ENCODE measurements at places on chromosomes 2 and 18. TPM values are rescaled to one million over a fixed set of nuclear protein-coding genes. Genes with fewer than 3 reads are reported as not detected.

- H3K4me3 ChIP-seq = no peak overlapping the region
- peak overlapping the region; percentile 63 for H3K27ac ChIP-seq
- peak; percentile 95 for DNase-seq
- peaks cover 51% of the 10 kb centered on the region for H3K4me1 ChIP-seq
Measured at GRCh38 chr2:67561457-67561965, 164.4 kb downstream of the ETAA1 start.

DNA sequence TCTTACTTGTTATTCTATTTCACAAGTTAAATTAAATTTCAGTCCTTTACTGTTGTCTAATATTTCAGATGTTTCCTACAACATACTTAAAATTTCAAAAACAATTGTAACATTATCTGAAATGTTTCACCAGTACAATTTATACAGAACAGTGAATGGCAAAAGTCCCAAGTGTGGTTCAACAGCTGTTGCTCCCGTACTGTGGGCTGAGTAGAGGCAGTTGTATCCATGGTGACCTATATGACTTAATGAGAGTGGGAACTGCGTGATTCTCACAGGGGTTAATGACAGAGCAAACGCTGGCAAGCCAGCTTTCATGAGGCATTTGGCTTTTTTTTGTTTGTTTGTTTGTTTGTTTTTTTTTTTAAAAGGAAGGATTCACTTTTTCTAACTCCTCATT is 5.3 kb upstream of the PLCL1 start:
- DNase-seq = no peak
- H3K4me1 ChIP-seq = peaks cover 4% of the 10 kb centered on the region
- no peaks in the 10 kb centered on the region for H3K36me3 ChIP-seq

GRCh38 chr2:226983895-226984749 is 148.3 kb downstream of the RHBDD1 start:
- no peak overlapping the region for H3K4me3 ChIP-seq
- H3K27me3 ChIP-seq = no peaks in the 10 kb centered on the region
- DNase-seq = no peak
- 0 out of 2 replicates have a peak, but pooled peaks cover 3% of the 10 kb centered on the region for H3K4me1 ChIP-seq
- H3K27ac ChIP-seq = no peak overlapping the region

The APCDD1 gene
- total RNA-seq = not detected

The IL37 gene
- 2.6 TPM for total RNA-seq

The BOLL gene
- not detected for total RNA-seq

The DRC1 gene
- total RNA-seq = not detected

- no peaks in the 10 kb centered on the region for H3K27me3 ChIP-seq
- peaks cover 21% of the 10 kb centered on the region for H3K4me1 ChIP-seq
- H3K36me3 ChIP-seq = no peaks in the 10 kb centered on the region
- H3K4me3 ChIP-seq = no peak overlapping the region
- peak; percentile 68 for DNase-seq
Measured at GRCh38 chr2:234451852-234452625, 44.8 kb downstream of the ARL4C start.

The LPIN1 gene
- 46.9 TPM for total RNA-seq

The ST3GAL5 gene
- 0.87 TPM for total RNA-seq

GRCh38 chr2:8465560-8465959 is 216.3 kb upstream of the ID2 start:
- no peaks in the 10 kb centered on the region for H3K27me3 ChIP-seq
- DNase-seq = no peak
- peaks cover 9% of the 10 kb centered on the region for H3K4me1 ChIP-seq
- no peak overlapping the region for H3K27ac ChIP-seq
- H3K36me3 ChIP-seq = no peaks in the 10 kb centered on the region
- H3K4me3 ChIP-seq = no peak overlapping the region

DNA sequence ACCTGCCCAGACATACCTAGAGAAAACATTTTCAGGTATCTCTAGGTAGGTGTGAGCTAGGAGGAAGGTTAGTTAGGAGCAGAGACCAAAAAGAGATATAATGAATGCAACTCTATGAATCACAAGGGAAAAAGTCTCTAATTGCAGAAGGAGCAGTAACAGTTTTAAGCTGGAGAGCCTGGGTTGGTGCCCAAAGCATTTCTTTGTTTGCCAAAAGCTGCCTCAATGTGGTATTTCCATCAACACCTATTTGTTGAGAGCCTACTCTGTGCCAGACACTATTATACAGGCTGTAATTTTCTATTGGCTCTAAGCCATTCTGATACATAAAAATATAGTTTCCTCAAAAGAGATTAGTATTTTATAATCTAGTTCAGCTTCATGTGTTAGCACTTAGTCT is 141.6 kb downstream of the UBE2E3 start:
- H3K4me3 ChIP-seq = no peak overlapping the region
- no peak for DNase-seq
- H3K36me3 ChIP-seq = no peaks in the 10 kb centered on the region
- no peak overlapping the region for H3K27ac ChIP-seq

The REEP1 gene
- 0.06 TPM for total RNA-seq

The CPO gene
- total RNA-seq = not detected

DNA sequence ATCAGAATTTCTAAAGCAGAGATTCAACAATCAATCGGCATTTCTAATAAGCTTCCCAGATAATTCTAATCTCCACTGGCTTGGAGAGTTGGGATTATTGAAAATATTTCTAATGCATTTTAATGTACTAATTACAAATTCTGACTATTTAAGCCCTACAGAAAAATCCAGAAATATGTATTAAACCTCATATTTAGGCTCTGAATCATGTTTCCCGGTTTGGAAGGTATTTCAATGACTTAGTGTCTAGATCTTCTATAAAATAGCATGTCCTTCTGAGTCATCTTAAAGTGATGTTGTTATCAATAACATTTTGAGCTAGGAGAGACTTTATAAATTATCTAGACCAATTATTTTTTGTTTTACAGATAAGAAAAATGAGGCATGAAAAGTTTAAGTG is 258.8 kb upstream of the NRXN1 start:
- H3K4me1 ChIP-seq = no peaks in the 10 kb centered on the region
- DNase-seq = peak; percentile 36
- no peaks in the 10 kb centered on the region for H3K27me3 ChIP-seq
- H3K4me3 ChIP-seq = no peak overlapping the region
- H3K36me3 ChIP-seq = no peaks in the 10 kb centered on the region

DNA sequence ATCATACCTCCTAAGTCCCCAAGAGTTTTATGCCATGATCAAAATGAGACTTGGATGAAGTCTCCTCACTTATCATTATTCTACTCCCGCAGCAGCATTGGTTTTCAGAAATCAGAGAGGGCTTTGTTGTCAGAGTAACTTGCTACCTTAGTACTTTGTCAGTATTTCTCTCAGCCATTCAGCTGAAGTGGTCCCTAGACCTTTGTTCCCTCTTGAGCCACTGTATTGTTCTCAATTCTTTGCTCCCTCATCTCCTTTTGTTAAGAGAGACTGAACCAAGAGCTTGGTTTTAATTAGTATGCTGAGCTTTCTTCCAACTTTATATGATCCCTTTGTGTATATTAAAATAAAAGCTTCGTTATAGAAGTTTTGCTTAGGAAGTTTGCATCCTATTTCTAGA is 133.4 kb downstream of the DOCK10 start:
- H3K27me3 ChIP-seq = no peaks in the 10 kb centered on the region
- H3K4me3 ChIP-seq = no peak overlapping the region
- H3K36me3 ChIP-seq = no peaks in the 10 kb centered on the region
- no peaks in the 10 kb centered on the region for H3K4me1 ChIP-seq
- H3K27ac ChIP-seq = no peak overlapping the region
- DNase-seq = no peak

DNA sequence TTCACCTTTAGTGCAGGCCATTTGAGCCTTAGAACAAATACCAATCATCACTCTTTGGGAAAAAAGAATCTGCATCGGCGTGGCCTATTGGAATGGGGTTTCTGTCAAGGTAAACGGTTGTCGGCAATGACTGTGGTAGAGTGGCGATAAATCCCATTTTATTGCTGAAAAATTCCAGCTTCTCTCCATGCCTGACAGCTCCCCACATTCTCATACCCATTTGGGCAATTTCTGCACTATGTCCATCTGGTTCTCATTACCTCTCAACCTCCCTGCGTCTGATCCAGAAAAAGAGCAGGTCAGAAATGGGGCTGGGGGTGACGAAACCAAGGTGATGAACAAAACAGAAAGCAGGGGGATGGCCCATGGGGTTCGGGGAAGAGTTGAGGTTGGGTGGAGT is 254.0 kb downstream of the MEIS1 start:
- H3K4me3 ChIP-seq = no peak overlapping the region
- no peak overlapping the region for H3K27ac ChIP-seq

DNA sequence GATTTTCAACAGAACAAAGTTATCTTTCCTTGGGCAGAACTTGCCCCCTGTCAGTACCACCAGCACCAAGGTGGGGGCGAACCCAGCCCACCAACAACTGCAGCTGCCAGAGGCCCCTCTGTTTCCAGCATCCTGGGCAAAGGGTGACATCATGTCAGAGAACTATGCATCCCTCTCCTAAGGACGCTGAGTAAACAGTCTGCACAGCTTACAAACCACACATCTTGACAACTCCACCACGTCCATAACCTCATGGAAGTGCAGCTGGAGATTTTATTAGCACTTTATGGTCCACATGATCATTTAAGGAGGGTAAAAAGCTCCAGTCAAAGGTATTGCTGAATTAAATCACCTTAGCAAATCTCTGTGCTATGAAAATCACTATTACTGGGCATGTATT is 40.4 kb downstream of the PIEZO2 start:
- DNase-seq = no peak
- no peak overlapping the region for H3K27ac ChIP-seq
- H3K36me3 ChIP-seq = no peaks in the 10 kb centered on the region

DNA sequence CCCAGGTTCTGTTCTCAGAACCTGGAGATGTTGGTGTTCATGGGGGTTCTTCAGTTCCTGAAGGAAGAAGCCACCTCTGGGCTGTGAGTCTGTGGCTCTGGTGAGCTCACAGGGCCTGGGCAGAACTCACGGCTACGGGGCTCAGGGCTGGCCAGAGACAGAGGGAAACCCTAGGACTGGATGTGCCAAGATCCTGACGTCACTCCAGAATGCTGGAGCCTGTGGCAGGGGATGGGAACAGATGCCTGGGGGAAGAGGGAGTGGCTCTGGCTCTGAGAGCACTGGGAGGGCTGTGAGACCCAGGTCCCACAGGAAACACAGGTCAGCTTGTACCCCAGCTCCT is at the start of gene OTOF:
OTOF (minus strand) TSS at position 214 of the 343 bp plus-strand sequence.
- DNase-seq = peak; percentile 14
- no peak within 1 kb of the TSS for H3K4me3 ChIP-seq
- H3K4me1 ChIP-seq = no peaks in the 10 kb centered on the region

The SCG2 gene
- total RNA-seq = 0.98 TPM

GRCh38 chr2:113169002-113169530 is 4.7 kb upstream of the PSD4 start:
- no peaks in the 10 kb centered on the region for H3K4me1 ChIP-seq
- H3K27ac ChIP-seq = no peak overlapping the region
- no peaks in the 10 kb centered on the region for H3K36me3 ChIP-seq

The SMYD1 gene
- not detected for total RNA-seq

- peaks cover 17% of the 10 kb centered on the region for H3K4me1 ChIP-seq
- no peaks in the 10 kb centered on the region for H3K36me3 ChIP-seq
- H3K27ac ChIP-seq = no peak overlapping the region
- H3K4me3 ChIP-seq = no peak overlapping the region
Measured at GRCh38 chr2:65033178-65033577, 23.0 kb upstream of the CEP68 start.

- DNase-seq = no peak
- H3K27me3 ChIP-seq = no peaks in the 10 kb centered on the region
- no peaks in the 10 kb centered on the region for H3K4me1 ChIP-seq
- H3K4me3 ChIP-seq = no peak overlapping the region
- no peak overlapping the region for H3K27ac ChIP-seq
Measured at GRCh38 chr2:23637011-23637778, 252.2 kb downstream of the KLHL29 start.

DNA sequence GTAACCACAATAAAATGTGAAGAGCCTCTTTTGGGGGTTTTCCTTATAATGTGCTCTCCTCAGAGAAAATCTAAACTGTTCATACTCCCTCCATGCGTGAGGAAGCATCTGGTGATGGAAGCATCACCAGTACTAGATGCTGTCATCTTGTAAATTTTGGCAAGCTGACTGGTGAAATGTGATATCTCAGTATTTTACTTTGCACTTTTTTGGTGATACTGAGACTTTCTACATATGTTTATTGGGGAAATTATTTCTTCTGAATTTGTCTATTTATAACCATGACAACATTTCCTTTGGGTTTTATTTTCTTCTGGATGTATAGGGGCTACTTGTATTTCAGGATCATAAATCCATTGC is 95.9 kb upstream of the DLGAP1 start:
- no peaks in the 10 kb centered on the region for H3K27me3 ChIP-seq
- H3K4me1 ChIP-seq = no peaks in the 10 kb centered on the region
- H3K27ac ChIP-seq = no peak overlapping the region
- no peaks in the 10 kb centered on the region for H3K36me3 ChIP-seq

GRCh38 chr2:46531863-46532262 is 52.5 kb downstream of the TMEM247 start:
- H3K27ac ChIP-seq = no peak overlapping the region
- H3K4me3 ChIP-seq = no peak overlapping the region
- DNase-seq = no peak
- no peaks in the 10 kb centered on the region for H3K36me3 ChIP-seq

DNA sequence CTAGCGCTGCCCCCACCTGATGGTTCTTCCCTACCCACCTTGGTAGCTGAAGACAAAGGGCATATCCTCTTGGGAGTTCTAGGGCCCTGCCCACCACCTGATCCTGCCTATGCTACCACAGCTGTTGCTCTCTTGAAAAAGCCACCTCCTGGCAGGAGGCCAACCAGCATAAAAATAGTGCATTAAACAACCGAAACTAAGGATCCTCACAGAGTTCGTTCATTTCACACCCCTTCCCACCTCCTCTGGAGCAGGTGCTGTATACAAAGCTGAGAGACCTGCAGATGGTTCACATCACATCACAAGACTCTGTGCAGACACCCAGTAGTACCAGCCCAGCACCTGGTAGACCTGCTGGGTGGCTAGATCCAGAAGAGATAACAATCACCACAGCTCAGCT is 1348.0 kb upstream of the TMEFF2 start:
- H3K4me1 ChIP-seq = no peaks in the 10 kb centered on the region
- DNase-seq = no peak
- H3K27me3 ChIP-seq = no peaks in the 10 kb centered on the region
- no peak overlapping the region for H3K27ac ChIP-seq
- H3K4me3 ChIP-seq = no peak overlapping the region

The MZT2A gene
- total RNA-seq = 202 TPM

- H3K36me3 ChIP-seq = no peaks in the 10 kb centered on the region
- peaks cover 13% of the 10 kb centered on the region for H3K27me3 ChIP-seq
- no peak overlapping the region for H3K27ac ChIP-seq
- DNase-seq = no peak
- H3K4me3 ChIP-seq = no peak overlapping the region
- no peaks in the 10 kb centered on the region for H3K4me1 ChIP-seq
Measured at GRCh38 chr2:230254152-230254881, 28.8 kb downstream of the SP140 start.

The ATF2 gene
- total RNA-seq = 15.0 TPM

DNA sequence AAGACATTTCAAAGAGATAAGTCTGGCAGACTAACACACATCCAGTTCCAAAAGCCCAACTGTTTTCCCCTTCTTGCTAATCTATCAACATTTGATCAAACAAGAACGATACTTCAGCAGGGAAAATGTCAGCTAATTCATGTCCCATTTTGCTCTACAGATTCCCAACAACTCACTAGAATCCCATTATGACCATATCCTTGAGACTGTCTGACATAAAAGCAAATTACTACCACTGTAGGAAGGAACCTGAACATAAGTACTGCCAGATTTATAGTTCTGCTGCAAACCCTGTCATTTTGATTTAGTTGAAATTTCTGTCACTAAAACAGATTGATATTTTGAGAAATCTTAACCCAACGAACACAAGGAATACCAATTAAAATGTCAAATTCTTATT is 193.0 kb upstream of the REG3G start:
- no peaks in the 10 kb centered on the region for H3K4me1 ChIP-seq
- H3K36me3 ChIP-seq = no peaks in the 10 kb centered on the region
- no peak for DNase-seq

All from PC-3 (cell line).